ENCODE measurements at places on chromosomes 1 and 21.

- DNase-seq = no peak
These were observed 104.5 kb downstream of the POU2F1 start for GRCh38 chr1:167325151-167325550.

DNA sequence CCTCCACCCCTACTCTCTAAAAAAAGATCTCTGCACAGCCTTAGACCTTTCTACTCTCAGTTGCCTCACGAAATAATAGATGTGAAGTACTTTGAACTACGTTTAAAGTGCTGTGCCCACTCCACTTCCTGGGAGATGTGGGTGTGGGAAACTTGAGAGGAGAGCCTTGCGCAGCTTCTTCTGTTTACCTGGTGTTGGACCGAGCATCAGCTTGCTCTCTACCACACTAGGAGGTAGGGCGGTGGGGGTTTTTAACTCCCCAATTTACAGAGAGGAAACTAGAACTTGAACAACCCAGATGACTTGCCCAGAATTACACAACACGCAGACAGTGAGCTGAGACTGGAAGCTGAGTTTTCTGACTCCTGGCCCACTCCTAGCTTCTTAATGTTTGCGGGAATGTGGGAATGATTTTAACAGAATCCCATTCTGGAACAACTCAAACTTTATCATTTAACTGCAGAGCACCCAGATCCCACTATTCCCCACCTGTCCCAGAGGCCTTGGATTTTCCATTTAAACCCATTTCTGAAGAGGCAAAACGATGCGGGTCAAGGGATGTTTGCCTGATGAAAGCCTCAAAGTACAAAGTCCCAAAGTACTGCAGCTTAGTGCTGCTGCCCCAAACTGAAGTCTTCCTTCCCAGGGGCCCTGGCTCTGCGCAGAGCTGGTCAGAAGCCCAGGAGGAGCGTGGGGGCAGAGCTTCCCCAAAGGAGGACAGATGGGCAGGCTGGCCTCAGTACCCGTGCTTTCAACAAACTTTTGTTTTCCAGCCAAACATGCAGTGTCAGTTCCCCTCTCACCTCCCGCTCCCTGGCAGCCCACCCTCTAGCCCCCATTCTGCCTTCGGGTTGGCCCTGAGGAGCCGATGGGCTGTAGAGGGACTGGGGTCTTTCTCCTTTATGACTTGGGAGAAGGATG lies 19.0 kb downstream of the BTG2 start:
- no peak for DNase-seq

- DNase-seq = no peak
These were observed 53.8 kb downstream of the RWDD3 start for GRCh38 chr1:95287825-95288224.

DNA sequence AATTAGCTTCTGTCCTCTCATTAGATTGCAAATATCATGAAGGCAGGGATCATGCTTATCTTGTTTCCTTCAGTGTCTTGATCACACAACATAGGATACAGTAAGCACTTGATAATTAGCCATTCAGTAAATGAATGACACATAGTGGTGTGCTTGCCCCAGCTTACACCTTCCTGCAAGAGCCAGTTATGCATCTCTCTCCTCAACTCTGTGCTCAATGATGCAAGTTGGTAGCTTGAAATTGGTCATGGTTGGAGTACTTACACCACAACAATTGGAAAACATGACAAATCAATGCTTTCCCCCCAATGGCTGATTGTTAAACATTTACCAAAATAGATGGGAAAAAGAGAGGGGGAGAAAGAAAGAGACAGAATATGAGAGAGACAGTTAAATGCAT lies 129.2 kb downstream of the NUF2 start:
- DNase-seq = no peak

- no peak for DNase-seq
These were observed 72.9 kb downstream of the IFI44 start for GRCh38 chr1:78722521-78722920.

- no peak for DNase-seq
These were observed 59.3 kb downstream of the RNF220 start for GRCh38 chr1:44464361-44464760.

- DNase-seq = no peak
These were observed 24.2 kb upstream of the DYNLT5 start for GRCh38 chr1:66728021-66728420.

GRCh38 chr1:209404577-209404976 lies 178.9 kb upstream of the CAMK1G start:
- DNase-seq = no peak

GRCh38 chr1:204045430-204045829 lies 27.5 kb upstream of the SOX13 start:
- DNase-seq = no peak

DNA sequence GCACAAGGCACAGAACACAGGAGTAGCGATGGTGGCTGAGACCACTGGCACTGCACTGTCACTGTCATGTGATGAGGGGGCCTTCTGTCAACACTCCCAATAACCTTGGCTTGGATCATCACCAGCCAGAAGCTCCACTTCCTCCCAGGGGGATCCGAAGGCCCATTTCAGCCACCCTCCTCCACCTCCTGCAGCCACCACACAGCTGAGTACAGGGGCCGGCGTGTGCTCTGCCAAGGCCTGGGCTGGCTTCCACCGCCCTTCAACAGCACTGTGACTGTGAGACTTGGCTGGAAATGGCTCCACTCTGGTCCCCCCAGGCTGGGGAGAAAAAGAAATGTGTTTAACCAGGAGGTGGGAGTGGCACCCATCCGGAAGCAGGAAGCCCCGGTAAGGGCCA lies 9.9 kb upstream of the NADK start:
- no peak for DNase-seq

DNA sequence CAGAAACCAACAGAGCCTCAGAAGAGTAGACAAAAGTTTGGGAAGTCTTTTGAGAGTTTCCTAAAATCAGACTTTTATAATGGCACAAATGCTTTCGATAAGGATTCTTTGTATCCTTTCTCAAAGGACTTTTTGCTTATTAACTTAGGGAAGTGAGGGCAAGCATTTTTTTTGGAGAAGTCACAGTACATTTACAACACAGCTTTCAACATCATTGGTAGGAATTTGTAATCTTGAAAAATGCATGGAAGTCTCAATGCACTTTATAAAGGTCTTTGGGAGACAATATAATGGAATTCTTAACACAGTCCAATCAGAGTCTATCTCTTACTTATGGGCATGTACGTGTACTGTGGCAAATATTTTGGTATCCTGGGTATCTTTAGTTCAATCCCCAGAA lies 325.8 kb upstream of the NR5A2 start:
- no peak for DNase-seq

GRCh38 chr1:223709598-223709997 lies 2.7 kb upstream of the CAPN2 start:
- DNase-seq = no peak

DNA sequence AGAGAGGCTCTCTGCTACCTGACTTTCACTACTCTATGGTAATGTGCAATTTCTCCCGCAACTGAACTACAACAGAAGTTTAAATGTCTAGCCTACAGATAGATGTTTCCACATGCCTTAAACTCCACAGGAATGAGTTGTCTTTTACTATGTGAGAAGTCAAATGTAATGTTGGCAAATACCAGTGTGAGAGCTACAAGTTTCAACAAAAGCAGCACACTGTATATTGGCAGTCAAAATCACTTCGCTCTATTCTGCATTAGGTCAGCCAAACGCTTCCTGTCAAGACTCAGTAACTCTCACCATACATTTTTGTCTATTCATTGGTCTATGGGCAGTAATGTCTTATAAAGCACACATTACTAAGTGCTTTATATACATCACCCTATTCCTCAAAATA lies 41.9 kb downstream of the LUZP1 start:
- no peak for DNase-seq

GRCh38 chr1:47635597-47635996 lies 197.8 kb downstream of the FOXD2 start:
- DNase-seq = no peak

Data from activated T-cell treated with anti-CD3 and anti-CD28 coated beads, Interleukin-2, amount 50 U/mL, for 24 hours (primary cell).